ENCODE measurements at places on chromosomes 5 and 9. TPM values are rescaled to one million over a fixed set of nuclear protein-coding genes. Genes with fewer than 3 reads are reported as not detected.
A peak's percentile ranks its signal among the peaks of the same experiment; 100 is the strongest.

GRCh38 chr5:1118231-1118698, 6.4 kb upstream of the SLC12A7 start:
- peak; percentile 71 for DNase-seq

- DNase-seq = peak; percentile 63
These were observed 194.0 kb downstream of the NFIB start for GRCh38 chr9:14119694-14120514.

DNA sequence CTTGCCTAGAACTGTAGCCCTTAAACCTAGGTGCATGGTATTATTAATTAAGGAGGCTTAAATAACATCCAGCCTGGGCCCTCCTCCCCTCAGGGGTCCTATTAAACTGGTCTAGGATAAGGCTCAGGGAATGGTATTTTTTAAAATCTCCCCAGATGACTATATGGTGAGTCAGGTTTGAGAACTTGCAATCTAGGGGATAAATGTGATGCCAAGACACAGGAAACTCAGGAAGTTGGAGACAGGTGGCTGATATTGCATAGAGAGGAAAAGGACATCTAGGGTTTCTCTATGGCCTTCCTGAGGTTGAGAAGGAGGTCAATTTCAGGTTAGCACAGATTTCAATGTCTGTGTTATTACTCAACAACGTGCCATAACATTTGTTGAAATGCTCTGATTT, 581.0 kb downstream of the TLE1 start:
- DNase-seq = peak; percentile 79

- peak; percentile 93 for DNase-seq
These were observed 126.2 kb downstream of the BASP1 start for GRCh38 chr5:17343675-17344074.

DNA sequence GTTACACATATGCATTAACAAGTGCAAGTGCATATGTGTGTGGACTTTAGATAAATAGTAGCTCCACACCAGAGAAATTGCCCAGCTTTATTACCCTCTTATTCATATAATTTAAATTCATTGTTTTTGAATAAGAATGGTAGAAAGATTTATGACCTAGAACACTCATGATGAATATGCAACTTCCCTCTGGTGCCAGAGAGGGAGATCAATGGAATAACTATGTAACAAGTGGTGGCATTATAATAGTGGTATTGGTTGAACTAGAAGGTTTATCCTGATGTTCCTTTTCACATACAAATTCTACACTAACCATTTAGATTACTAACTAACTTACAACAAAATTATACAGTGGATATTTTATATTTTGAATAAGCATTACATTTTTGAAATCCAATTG, 607.4 kb downstream of the CDH12 start:
- DNase-seq = no peak

GRCh38 chr9:89853931-89854330, 249.1 kb downstream of the GADD45G start:
- no peak for DNase-seq

GRCh38 chr9:113516840-113517577, 53.5 kb downstream of the RGS3 start:
- DNase-seq = peak; percentile 82

DNA sequence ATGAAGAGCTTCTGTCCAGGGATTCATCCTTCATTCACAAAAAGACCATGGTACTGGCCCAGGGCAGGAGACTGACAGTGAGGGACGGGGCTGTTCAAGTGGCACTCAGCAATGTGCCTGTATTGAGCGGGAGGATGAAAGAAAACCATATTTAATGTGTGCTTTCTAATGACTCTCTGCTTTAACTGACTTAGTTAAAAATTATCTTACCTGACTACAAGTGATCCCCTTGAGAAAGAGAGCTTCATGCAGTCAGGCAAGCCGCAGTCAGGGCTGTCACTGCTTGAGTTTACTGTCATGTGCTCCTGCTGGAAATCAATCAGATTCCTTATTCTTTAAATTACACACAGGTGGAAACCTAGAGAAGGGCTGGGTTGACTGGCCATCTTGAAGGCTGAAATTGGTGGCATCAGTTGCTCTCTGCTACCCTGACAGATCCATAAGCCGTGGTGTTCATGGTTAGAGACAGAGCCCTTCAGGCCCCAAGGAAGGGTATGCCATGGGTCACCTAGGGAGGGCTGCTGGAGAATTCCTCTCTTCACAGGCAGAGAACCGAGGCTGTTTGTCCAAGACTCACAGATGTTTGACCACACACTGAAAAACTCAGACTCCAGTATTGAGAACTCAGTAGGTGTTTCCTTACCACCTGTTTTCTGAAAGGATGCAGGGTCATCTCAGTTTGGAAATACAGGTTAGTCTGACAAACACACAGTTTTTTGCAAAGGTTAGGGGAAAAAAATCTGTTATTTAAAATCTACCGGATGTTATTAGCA, 70.9 kb downstream of the TRIO start:
- no peak for DNase-seq

DNA sequence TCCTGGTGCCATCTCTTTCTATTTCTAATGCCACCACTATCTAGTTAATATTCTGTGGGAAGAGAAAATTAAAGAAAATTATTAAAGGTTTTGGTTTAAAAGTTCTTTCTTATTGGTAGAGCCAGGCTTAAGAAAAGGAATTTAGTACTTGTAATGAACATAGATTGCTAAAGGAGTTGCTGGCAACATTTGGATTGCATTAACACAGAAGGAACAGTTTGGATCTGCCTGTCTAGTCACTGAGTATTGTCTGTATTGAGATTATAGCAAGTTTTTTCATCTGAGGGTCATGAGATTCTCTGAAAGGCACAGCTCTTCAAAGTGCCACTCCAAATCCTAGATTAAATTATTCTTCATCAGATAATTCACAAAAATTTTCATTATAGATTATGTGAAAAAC, 32.0 kb downstream of the FSD1L start:
- DNase-seq = no peak

GRCh38 chr5:180054226-180054625, 17.3 kb downstream of the RNF130 start:
- DNase-seq = no peak

GRCh38 chr5:180974612-180975315, 13.9 kb upstream of the BTNL3 start:
- no peak for DNase-seq

DNA sequence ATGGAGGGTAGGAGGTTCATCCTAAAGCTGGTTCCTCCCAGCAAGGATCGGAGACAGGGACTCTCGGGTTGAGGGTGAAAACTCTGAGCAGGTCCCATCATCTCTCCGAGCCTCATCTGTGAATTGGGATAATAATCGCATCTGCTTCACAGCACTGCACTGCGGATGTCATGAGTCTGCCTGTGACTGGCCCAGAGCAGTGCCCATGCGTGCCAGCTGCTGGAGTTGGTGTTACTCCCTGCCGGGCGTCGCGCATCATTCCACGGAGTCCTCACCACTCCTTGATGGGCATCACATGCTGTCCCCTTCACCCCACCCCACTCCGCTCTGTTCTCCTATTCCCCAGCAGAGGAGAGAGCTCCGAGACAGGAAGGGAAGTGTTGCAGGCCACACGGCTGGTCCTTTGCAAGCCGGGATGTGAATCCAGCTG, 35.1 kb upstream of the ORM1 start:
- DNase-seq = no peak

- no peak for DNase-seq
These were observed 252.7 kb upstream of the GRIA1 start for GRCh38 chr5:153237671-153238332.

- peak; percentile 88 for DNase-seq
These were observed 4.4 kb upstream of the OR2S2 start for GRCh38 chr9:35962126-35962906.

DNA sequence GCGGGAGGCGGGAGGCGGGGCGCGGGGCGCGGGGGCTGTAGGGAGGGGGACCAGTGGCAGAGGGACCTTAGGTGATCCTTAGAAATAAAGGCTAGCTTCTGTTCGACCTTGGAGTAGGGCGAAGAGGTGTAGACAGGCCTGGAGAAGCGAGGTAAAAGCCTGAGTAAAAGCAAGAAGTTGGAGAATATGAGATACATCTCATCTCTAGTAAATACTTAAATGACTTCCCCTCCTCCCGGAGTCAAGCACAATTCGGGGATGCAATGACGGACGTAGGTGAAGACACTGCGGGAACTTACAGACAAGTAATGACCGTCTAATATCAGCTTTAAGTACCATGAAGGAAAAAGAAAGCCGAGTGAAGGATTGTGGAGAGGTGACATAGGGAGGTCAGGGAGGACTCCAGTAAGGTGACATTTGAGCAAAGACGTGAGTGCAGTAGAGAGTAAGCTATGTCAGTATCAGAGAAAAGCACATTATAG, 466 bp downstream of the SMC2 start:
- DNase-seq = no peak

DNA sequence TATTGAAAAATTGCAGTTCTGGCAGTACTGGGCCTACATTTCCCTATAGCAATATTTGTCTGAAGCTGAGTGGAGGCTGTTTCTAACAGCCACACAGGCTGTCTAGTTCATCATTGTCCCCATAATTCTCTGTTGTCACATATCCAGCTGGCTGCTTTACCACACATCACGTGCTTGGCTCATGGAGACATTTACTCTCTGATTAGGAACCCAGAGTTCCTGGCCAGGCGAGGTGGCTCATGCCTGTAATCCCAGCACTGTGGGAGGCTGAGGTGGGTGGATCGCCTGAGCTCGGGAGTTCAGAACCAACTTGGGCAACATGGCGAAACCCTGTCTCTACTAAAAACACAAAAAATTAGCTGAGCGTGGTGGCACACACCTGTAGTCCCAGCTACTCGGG, 81.4 kb downstream of the PGM5 start:
- DNase-seq = no peak

- DNase-seq = peak; percentile 75
These were observed 133.0 kb upstream of the TMEM161B start for GRCh38 chr5:88401686-88402085.

DNA sequence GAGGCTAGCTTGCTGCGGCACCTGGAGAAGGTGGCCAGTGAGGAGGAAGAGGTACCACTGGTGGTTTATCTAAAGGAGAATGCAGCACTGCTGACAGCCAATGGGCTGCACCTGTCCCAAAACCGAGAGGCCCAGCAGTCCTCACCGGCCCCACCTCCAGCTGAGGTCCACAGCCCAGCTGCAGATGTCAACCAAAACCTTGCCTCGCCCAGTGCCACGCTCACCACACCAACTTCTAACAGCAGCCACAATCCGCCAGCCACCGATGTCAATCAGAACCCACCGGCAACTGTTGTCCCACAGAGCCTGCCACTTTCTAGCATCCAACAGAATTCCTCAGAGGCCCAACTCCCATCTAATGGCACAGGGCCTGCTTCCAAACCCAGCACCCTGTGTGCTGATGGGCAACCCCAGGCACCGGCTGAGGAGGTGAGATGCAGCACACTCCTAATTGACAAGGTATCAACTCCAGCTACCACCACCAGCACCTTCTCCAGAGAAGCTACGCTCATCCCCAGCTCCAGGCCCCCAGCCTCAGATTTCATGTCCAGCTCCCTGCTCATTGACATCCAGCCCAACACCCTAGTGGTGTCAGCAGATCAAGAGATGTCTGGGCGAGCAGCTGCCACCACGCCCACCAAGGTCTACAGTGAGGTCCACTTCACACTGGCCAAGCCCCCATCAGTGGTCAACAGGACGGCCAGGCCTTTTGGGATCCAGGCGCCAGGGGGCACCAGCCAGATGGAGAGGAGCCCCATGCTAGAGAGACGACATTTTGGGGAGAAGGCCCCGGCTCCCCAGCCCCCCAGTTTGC, 8.0 kb downstream of the SYNPO start:
- DNase-seq = no peak

GRCh38 chr5:156201788-156202403, 125.1 kb upstream of the SGCD start:
- peak; percentile 8 for DNase-seq

- DNase-seq = no peak
These were observed 50.0 kb downstream of the TSSK1B start for GRCh38 chr5:113384782-113385285.

DNA sequence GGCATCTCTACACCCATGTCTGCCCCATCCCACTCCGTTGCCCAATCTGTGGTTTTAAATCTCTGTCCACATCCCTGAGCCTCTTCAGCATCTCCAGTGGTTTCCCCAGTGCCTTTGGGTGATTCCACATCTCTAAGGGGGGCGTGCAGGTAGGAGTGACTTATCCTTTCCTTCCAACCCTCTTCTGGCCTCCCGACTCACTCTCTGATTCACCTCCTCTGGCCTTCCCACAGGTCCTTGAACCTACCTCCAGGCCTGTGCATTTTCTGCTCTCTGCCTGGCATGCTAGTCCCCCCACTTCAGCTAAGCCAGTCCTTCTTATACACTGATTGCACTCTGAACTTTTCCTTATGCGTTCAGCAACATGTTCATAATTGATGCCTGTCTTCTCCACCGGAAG, 99.0 kb downstream of the RALGPS1 start:
- DNase-seq = peak; percentile 9

DNA sequence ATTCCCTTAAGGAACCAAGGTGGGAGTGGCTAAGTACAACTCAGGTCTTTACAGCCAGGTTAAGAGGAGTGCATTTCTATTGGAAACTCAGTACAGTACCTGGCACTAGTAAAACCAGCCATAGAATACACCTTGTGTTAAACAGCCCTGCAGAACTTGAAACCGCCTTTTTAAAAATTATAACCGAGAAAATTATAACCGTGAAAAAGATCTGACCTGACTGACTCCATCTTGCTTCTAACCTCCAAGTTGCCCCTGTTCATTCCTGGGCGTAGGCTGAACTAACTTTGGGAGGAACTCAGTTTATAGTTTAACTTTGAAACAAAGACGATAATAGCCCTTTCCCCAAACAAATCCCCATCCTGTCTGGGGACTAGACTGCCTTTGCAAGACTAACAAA, 132.3 kb downstream of the SUSD1 start:
- no peak for DNase-seq

DNA sequence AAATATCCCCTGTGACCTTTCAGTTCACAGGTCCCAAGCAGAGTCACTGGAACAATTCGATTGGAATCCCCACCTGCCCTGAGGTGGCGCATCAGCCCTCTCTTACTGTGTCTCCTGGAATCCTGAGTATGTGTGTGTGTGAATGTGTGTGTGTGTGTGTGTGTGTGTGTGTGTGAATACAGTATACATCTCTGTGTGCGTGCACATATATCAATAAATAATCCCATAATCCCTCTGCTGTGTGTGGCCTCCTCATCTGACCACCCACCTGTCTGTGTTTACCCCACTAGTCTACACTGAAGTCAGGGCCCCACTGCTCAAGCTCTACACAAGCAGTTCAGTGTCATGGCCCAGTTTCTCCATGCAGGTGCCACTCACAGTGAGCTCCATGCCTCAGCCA, 187.4 kb downstream of the ERCC6L2 start:
- no peak for DNase-seq

GRCh38 chr5:59193616-59194319, 610.9 kb downstream of the RAB3C start:
- peak; percentile 100 for DNase-seq

GRCh38 chr9:114494776-114495569, 10.3 kb downstream of the WHRN start:
- no peak for DNase-seq

GRCh38 chr5:17265041-17265440, 47.6 kb downstream of the BASP1 start:
- no peak for DNase-seq

The KIF24 gene
- 4.6 TPM for total RNA-seq

The FLT4 gene
- total RNA-seq = not detected

The ELAVL2 gene
- total RNA-seq = 21.6 TPM

The PLAC8L1 gene
- total RNA-seq = not detected

The FBLL1 gene
- 0.81 TPM for total RNA-seq

The ORM2 gene
- total RNA-seq = not detected

The TRAF2 gene
- 13.6 TPM for total RNA-seq

The SGTB gene
- 3.3 TPM for total RNA-seq

The NFIL3 gene
- 20.6 TPM for total RNA-seq

The SLCO6A1 gene
- total RNA-seq = not detected

The SLC4A9 gene
- not detected for total RNA-seq

The GOLGA1 gene
- total RNA-seq = 15.6 TPM

The MPDZ gene
- total RNA-seq = 17.2 TPM

The TRIM36 gene
- total RNA-seq = 3.6 TPM
